CD4-positive, alpha-beta memory T cell (primary cell): ENCODE measurements at places on chromosomes 6 and 20.

- no peak for DNase-seq
Measured at GRCh38 chr6:109493865-109494264, 10.8 kb upstream of the ZBTB24 start.

DNA sequence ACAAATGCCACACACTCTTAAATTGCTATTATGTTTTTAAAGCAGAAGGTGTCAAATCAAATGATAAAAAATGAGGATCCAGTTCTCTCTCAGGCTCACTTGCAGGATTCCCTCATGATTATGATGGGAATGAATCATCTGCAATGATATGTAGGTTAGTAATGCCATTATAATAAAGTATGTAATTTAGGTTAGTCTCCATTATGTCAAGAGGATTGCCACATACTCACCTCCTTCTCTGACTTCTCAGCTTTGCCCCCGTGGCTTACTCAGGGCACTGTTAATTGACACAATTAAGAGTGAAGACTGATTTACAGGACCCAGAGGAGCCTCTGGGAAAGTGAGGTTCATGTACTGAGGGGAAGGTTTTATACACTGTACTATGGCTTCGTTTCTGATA lies 591.7 kb upstream of the NRSN1 start:
- DNase-seq = no peak

- no peak for DNase-seq
Measured at GRCh38 chr6:166365221-166365620, 17.5 kb downstream of the MPC1 start.

GRCh38 chr6:89640804-89641203 lies 2.3 kb upstream of the LYRM2 start:
- DNase-seq = no peak

DNA sequence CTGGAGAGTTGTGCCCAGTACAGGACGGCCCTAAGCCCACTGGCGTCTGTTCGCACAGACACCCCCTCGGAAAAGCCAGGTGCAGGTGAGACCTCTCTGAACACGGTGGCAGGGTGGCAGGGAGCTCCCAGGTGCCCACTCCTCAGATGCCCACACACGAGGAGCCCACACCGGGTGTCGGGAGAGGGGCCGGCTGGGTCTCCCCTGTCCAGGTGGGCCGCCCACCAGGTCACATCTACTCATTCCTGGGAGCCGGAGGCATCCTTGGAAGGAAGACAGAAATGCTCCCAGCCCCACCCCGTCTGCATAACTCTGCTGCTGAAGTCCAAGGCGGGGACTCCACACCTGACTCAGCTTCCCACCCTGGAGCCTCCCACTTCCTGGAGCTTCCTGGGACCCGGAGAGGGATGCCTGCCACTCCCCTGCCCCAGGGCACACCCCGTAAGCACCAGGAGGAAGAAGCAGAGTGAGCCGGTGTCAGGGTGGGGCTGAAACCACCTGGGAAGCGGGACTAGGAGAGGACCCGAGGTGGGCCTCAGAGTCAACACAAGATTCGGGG lies 2.5 kb downstream of the SRMS start:
- no peak for DNase-seq

GRCh38 chr6:85058806-85059205 lies 294.4 kb upstream of the TBX18 start:
- DNase-seq = no peak

GRCh38 chr6:168916576-168917211 lies 337.0 kb downstream of the THBS2 start:
- no peak for DNase-seq

GRCh38 chr6:130282234-130282995 lies 59.7 kb upstream of the SAMD3 start:
- DNase-seq = peak; percentile 38

DNA sequence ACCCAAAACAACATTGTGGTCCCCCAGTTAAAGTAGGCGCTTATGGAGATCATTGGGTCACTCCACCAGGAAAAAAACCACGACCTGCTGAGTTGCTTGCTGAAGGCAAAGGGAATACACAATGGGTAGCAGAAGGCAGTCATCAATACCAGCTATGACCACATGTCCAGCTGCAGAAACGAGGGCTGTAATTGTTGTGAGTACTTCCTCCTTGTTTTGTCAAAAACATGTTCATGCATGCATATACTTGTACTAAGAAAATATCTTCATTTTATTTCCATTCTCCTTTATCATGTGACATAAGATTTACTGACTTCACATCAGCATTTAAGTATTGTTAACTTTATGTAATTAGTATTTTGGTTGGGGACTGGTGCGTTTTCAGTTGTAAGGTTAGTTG lies 16.9 kb downstream of the SERINC1 start:
- DNase-seq = no peak

GRCh38 chr6:105851113-105851580 lies 235.0 kb upstream of the PRDM1 start:
- DNase-seq = no peak

DNA sequence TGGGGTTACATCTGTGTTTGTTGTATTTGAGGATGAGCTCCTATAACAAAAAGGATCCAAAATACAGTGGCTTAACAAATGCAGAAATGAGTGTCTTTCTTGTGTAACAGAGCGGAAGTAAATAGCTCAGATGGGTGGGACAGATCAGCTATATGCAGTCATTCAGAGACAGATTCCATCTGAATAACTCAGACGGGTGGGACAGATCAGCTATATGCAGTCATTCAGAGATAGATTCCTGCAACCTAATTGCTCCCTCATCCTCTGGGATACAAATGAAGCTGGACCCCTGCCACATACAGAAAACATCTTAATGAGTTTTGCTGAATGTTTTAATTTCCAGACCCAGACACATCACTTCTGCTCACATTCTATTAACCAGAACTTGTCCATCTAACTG lies 332.3 kb downstream of the BCKDHB start:
- DNase-seq = no peak

DNA sequence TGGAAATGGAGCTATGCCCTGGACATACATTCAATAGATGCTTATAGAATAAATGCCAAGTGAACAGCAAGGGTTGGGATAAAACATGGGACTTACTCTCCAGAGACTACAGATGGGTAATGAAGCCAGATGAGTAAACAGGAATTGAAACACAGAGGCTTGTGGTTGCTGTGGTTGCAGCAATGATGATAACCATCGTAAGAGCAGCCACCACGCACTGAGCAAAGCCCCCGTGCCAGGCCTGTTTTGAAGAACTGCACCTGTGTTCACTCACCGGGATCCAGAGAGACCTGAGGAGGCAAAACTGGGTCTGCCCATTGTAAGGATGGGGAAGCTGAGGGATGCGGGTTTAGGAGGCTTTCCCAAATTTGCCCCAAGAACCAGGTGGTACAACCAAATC lies 431.1 kb upstream of the CDH4 start:
- DNase-seq = peak; percentile 5

DNA sequence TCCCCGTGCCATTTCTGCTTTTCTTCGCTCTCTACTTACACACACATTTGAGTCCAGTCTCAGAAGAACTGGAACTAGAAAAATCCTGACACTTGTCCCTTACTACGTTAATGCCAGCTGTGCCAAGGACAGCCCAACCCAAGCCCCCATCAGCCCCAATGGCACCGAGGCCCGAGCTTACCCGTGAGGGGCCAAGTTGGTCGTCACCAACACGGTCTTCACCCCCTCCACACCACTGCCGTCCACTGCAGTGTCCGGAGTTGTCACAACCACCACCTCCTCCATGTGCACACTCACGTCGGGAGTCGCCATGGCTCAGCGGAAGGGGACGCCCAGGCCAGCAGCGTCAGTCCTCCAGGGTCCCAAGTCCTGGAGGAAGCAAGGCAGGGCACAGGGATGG lies 7.8 kb downstream of the GMEB2 start:
- no peak for DNase-seq

DNA sequence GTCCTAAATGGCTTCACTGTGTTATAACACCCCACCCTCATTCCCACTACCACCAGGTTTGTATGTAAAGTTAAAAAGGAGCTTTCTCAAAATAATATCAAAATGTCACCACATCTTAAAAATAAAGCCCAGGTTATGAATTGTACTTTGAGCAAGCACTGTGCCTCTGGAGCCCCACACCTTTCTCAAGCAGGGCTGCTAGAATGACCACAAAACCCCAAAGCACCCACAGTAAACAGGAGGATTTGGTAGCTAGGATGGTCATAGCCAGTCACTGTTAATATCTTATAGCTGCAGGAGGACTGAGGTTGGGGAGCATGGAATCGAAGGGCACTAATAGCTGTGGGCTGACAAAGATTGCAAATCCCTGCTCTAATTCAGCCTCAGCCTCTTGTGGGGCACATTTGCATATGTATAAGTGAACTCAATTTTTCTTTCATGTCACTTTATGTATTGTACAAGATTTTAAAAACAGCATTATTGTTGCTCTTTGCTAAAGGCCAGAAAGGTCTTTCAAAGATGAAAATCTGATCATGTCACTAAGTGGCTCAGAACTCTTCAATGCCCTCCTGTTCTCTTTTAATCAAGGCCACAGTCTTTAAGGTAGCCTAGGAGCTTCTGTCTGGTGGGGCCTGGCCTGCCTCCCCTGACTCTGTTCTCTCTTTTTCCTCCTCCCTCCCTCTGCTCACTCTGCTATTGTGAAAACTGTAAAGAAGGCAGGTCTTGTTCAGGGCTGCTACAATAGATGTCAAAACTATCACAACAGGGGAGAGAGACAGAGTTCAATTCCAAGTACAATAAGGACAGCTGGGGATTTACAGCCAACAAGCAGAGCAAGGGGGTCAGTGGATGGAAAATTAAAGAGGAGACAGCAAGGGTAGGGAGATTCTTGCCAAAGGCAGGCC lies 101.6 kb downstream of the TMEM200A start:
- no peak for DNase-seq

- DNase-seq = no peak
Measured at GRCh38 chr20:25496968-25497401, 88.3 kb downstream of the NINL start.

GRCh38 chr20:1462834-1463233 lies 3.8 kb downstream of the NSFL1C start:
- no peak for DNase-seq

DNA sequence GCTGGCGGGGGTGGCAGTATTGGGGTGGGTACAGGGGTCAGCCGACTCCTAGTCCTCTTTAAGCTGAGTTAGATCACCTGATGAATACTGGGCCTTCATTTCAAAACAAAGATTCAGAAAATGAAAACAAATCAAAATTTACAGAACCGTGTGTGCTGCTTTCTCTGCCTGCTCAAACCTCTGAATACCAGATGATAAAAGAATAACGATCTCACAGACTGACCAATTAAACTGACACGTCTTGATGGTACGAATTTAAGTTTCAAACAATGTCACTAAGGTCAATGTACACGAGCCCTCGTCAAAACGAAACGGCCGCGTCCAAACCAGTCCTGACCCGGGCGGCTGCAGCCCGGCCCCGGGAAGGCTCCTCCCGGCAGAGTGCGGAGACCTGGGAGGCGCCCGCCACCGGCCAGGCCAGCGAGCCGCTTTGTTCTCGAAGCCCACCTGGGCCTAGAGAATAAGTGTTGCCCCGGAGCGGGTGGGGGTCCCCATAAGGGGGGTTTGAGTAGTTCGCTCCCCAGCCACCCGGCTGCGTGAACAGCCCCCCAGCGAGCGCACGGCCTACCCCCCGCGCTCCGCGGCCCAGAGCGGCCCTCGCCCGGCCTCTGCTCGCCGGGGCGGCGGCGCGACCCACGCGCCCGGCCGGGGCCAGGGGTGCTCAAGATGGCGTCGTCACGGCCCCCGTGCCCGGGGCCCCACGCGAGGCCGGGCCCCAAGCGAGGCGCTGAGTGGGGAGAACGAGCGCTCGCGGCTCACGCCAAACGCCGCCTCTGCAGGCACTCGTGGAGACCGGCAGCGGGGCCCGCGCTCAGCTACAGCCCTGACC lies 728 bp downstream of the PSMA7 start:
- no peak for DNase-seq

DNA sequence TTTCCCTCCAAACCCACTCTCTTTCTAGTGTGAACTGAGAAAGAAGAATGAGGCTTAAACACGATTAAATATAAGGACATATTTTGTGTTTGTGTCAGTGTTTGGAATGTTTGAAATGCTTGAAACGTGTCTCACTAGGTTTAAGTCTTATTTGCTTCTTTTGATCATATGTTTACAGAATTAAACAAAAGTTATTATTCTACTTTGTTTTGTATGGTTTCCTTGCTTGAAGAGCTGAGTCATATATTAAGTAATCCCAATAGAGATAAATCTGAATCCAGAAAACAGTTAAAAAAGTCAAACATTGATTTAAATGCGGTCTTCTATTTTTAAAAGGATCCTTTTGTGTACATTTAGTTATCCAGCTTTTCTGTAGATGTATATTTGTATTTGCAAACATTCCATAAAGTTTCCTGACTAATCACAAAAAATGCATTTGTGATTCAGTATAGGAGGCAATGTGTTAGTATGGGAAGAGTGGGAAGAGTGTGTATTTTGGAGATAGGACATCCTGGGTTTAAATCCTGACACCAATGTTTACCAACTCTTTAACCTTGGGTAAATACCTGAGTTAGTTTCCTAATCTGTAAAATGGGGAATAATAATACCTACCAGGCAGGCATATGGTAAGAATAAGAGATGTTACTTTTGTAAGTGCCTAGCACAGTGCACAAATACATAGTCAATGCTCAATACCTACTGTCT lies 72.9 kb downstream of the TSBP1 start:
- no peak for DNase-seq

- DNase-seq = no peak
Measured at GRCh38 chr6:111983193-111983592, 70.7 kb upstream of the CCN6 start.

DNA sequence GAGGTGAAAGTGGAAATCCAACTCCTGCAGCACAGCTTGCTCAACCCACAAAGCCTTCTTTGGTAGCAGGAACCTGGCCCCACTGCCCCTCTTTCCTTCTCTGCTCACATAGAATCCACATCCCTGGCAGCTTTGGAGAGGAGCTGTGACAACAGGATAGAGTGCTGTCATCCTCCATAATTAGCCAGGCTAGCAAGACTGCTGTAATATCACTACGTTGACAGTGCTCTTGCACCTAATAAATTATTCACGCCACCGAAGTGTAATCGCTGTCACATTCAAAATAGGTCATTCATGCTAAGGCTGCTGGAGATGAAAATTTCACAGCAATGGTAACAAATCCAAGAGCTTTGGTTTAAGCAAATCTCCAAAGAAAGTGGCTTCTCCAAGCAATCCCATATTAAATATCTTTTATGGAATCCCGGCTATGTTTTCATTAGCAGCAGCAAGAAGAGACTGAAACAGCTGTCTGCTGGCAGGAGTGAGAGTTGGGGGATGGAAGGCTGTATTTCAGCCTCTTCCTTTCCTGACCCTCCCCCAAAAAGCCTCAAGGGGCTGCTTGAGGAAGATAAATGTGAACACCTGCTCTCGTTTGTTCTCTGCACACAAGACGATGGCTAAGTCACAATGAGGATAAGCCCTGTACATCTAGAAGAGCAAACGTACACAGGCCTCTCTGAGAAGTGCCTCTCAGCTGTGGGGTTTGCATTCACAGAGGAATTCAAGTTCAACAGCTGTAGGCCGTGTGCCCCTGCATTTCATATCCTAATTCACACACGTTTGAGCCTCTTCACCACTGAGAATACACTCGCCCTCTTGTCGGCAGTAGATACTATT lies 16.5 kb downstream of the RIPOR2 start:
- DNase-seq = no peak

GRCh38 chr6:17923401-17923863 lies 64.0 kb downstream of the KIF13A start:
- DNase-seq = no peak

- DNase-seq = no peak
Measured at GRCh38 chr6:75220357-75220756, 14.5 kb upstream of the COL12A1 start.
